Stimulated activated CD8-positive, alpha-beta memory T cell treated with anti-CD3 and anti-CD28 coated beads, Interleukin-2, amount 100 ng/mL, for 1 hour (primary cell): ENCODE measurements at places on chromosomes 12 and 14.

GRCh38 chr12:46460682-46461210, 88.2 kb upstream of the SLC38A2 start:
- DNase-seq: no peak

DNA sequence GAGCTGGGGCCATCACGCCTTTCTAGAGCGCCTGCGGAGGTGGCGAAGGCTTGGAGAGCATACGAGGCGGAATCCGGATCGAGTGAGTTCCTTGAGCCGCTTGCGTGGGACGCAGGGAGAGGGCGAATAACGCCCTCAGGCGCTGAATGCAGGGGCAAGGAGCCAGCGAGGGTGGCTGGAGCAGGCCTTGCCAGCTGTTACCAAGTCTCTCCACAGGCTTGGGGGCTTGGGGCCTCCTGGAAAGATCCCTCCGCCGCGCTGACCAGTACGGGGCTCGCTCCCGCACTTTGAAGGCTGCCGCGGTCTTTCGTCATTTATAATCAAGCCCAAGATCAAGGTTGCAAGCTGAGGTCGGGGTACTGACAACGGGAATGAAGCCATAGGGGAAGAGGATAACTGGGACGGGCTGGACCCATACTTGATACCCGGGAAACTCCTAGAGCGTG, 1.2 kb downstream of the FLRT2 start:
- DNase-seq: no peak

GRCh38 chr12:8661016-8661415, 1.6 kb downstream of the MFAP5 start:
- DNase-seq: no peak

DNA sequence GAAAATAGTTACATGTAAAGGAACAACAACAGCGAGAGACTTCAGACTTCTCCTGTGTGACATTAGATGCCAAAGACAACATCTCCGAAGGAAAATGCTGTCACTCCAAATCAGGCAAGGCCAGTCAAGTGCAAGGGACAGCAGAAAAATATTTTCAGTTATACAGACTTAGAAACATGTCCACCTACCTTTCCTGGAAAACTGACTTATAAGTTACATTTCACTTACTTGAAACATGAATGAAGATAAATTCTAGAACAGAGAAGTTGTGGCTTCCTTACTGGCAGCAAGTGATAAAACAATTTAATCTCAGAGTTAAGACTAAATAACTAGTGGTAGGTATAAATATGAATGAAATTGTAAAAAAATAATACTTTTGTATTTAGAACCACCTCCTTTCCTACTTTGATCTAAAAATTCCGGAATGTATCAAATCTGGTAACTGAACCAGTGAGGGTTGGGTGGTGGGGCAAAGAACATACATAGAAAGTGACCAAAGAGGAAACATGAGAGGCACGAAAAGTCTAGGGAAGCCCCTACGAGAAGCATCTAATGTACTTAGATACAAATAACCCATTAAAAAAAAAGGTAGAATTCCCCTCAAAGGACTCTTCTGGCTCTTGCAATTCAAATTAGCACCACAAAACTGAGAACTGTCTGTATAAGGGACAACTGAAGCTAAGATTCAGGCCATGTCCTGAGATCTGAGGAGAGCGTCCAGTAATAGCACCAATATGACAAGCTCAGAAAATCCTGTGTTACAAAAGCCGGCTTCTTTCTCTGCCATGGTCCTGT, 21.2 kb downstream of the MTHFD1 start:
- DNase-seq: no peak
